ENCODE measurements at places on chromosomes 3 and 15.

- DNase-seq: peak; percentile 44
These were observed 18.8 kb downstream of the PLA2G4F start for GRCh38 chr15:42137461-42138261.

GRCh38 chr3:116423374-116423773 lies 21.9 kb downstream of the LSAMP start:
- no peak for DNase-seq

- DNase-seq: no peak
These were observed 53.1 kb upstream of the MAP4 start for GRCh38 chr3:48069339-48069738.

- DNase-seq: no peak
These were observed 133.6 kb downstream of the TIGIT start for GRCh38 chr3:114427285-114428043.

GRCh38 chr3:112561484-112561733 lies 353 bp downstream of the ATG3 start:
- DNase-seq: no peak

GRCh38 chr15:56537881-56538280 lies 72.9 kb upstream of the MNS1 start:
- peak; percentile 33 for DNase-seq

- DNase-seq: no peak
These were observed 215.6 kb downstream of the RPLP1 start for GRCh38 chr15:69668039-69668705.

DNA sequence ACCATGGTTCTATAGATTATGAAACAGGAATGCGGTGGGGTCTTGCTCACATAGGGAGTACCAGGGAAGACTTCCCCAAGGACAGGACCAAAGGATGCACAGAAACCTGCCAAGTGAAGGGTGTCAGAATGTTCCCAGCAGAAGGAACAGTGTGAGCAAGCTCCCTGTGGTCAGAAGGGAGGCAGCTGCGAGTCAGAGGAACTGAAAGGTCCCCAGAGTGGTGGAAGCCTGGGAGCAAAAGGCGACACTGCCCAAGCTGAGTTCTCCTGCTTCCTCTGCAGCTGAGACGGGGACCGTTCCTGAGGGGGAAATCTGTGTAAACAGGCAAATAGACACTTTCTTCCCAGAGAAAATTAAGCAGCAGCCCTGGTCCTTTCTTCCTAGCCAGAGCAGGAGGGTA lies 14.2 kb upstream of the SLC6A6 start:
- DNase-seq: no peak

DNA sequence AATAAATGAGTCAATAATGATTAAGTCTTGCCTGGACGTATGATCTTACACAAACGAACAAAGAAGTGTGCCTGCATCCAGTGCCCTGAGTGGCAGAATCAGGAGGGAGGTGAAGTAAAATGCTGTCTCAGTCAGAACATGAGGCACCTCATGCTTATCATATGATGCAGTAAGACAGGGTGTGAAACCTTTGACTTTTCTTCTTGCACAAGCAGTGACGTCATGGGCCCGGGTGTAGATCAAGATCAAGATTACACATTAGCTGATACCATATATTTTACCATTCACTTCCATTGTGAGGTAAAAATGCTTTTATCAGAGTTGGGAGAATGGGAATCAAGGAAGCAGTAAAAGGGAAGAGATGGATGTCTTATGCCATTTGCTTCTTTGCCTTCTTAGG lies 291.6 kb upstream of the PLSCR5 start:
- DNase-seq: no peak

DNA sequence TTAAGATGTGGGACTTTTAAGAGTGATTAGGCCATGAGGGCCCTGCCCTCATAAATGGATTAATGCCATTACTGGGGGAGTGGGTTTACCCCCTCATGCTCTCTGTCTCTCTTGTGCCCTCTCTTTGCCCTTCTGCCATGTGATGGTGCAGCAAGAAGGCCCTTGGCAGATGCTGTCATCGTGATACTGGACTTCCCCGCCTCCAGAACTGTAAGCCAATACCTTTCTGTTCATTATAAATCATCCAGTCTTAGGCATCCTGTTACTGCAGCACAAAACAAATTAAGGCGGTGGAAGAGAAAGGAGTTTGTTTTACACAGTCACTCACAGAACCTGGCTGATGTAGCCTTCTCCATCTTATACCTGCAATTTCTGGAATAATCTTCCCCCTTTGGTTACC lies 360.3 kb upstream of the TBL1XR1 start:
- DNase-seq: no peak

DNA sequence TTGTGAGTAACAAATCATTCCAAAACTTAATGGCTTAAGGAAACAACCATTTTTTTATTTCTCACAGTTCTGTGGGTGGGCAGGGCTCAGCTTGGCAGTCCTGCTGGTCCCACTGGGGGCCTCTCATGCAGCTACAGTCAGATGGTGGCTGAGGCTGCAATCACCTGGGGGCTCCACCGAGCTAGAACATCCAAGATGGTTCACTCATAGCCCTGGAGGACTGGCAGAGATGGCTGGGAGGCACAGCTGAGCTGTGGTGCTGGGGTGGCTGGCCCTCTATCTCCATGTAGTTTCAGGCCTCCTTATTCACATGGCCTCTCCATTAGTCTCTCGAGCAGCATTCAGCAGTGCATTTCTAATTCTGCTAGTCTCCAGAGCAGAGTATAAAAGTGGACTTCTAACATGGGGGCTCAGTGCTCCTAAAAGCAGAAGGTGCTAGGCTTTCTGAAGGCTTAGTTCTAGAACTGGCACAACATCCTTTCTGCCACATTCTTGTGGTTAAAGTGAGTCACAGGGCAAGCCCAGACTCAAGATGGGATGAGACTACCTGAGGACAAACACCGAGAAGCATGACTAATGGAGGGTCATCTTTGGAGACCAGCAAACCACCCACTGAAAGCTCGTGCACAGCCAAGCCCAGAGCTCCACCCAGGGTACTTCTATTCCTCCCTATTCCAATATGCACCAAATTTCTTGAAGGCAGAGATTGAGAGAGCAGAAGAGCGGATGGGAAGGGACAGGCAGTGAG lies 6.3 kb downstream of the CAV3 start:
- peak; percentile 38 for DNase-seq

DNA sequence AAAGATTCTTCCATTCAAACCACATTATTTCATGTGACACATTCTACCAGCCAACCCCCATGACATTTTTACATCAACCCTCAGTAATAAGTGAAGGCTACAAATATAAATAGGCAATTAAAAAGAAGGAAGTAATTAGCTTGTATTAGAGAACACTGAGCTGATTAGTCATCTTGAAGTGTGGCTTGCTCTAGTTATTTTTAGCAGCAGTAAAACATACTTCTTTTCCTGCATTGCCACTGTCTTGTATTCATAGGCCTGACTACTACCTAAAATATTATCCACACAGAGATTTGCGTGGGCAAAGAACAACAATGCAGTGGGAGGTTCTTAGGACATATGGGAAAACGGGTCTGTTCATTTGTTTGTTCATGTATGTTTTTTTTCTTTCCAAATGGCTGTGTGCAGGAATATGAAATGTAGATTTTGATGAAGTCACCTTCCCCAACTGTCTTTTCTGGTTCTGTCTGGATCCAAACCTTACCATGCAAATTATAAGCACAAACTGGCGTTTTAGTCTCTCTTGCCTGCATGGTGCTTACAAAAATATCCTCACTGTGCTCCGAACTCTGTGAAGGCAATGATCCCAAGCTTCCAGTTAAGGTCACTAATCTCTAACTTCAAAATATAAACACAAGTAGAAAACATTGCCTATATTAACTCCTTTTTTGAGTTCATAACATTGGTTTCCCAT lies 31.5 kb upstream of the TM4SF4 start:
- no peak for DNase-seq

- peak; percentile 47 for DNase-seq
These were observed 56.2 kb downstream of the SPRED1 start for GRCh38 chr15:38308797-38309196.

- no peak for DNase-seq
These were observed 18.3 kb downstream of the EHD4 start for GRCh38 chr15:41954036-41954435.

DNA sequence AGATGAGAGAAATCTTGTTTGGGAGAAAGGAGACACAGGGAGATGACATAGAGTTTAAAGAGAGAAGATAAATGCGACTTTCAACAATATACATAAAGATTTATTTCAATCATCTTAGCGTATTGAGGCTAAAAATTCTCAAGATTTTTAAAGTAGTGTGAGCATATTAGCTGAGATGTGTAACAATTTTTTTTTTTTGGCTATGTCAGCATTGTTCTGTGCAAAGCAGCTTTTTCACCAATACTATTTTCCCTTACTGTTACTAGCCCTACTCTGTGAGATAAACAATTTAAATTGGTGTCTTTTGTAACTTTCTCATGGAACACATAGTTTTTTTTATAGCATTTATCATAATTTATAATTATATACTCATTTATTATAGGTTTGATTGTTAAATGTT lies 185.2 kb upstream of the ZNF385D start:
- DNase-seq: no peak

GRCh38 chr15:81322676-81323253 lies 1.2 kb downstream of the STARD5 start:
- no peak for DNase-seq

- DNase-seq: no peak
These were observed 29.8 kb upstream of the FURIN start for GRCh38 chr15:90838544-90838943.

DNA sequence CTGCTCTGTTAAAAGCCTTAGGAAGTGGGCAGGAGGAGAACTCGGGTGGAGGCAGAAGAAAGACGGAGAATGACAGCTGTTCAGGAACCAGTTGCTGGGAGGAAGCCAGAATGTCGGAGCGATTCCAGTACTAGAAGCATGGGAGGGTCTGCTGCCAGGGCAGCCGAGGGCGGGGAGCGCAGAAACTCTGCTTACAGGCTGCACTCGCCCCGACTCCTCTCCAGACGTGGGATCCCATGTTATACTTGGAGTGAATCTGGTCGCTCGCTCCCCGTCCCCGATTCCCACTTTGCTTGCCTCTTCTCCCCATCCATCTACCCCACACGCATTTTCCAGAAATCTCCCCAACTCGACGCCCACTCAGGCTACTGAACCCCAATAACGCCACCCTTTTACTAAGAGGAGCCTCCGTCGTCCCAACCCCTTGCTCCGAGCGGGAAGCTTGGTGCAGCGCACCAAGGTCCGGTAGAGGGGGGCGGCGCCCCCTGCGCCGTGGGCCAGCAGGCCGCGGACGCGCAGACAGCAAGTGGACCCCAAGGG lies 665 bp downstream of the GATM start:
- DNase-seq: no peak

DNA sequence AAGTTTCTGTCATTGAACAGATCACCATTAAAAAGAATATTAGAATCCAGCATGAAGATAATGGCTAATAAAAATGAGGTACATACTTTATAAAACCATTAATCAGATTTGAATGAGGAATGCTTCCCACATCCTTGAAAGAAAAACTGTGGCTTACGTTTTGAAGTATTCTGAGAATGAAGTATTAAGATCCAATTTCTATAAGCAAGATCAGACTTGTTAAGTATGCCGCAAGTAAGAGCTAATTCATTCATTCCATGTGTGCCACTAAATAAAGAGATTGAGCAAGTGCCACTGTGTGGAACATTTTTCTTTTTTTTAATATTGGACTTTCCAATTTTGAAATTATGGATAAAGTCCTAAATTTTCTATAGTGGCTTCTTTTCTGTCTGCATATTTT lies 30.6 kb downstream of the NMD3 start:
- DNase-seq: no peak

DNA sequence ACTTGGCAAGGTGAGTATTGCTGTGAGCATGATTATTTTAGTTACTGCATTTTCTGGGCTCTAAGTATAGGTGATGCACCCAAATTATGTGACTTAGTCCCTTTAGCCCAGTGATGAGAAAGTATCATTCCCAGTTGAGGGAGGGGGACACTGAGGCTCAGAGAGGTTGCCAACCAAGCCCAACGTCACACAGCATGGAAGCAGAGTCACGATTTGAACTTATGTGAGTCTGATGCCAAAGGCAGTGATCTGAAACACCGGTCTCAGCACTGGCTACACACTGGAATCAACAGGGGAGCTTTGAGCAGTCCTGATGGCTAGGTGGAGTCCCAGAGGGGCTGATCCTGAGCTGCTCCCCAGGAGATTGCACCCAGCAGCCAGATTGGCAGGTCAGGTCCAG lies 39.5 kb upstream of the SLC6A6 start:
- no peak for DNase-seq

DNA sequence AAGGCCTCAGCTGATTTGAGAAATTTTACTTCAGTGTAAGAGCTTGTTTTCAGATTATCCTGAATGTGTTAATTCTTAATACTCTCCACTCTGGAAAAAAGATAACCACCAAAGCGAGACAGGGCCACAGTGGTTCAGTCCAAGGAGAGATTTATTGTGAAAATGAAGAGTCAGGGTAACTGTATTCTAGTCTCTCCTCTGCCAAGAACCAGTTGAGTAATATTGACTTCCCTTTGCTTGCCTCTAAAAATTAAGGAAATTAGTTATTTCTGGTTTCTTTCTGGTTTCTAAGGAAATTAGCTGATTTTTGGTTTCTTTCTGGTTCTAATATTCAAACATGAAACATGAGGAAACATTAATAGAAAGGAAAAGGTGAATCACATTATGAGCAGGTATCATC lies 34.9 kb downstream of the PPP1R2 start:
- no peak for DNase-seq

DNA sequence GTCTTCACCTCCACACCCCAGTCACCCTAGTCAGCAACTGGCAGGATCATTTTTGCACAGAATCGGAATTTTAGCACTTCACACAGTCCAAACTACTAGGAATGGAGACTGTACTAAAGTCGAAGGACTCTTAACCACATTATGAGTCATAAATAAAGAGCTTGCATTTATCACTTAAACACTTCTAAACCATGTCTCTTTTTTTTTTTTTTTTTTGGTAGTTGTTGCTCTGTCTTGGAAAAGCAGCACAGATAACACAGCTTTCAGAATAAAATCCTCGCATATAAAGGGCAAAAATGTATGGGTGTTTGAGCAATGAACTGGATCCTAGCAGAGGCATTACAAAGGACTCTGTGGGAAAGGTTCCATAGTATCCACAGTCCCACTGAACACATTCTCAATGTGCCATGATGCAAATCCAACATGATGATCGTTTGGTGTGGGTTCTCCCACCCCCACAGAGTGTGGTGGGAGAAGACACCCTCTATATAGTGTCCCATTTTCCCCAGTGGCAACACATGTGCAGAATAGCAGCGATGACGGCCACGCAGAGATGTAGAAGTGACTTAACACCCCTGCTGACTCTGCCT lies 47.1 kb downstream of the FOXP1 start:
- no peak for DNase-seq

- no peak for DNase-seq
These were observed 262.5 kb downstream of the PLOD2 start for GRCh38 chr3:145898487-145898886.

- no peak for DNase-seq
These were observed 129.1 kb downstream of the TPRA1 start for GRCh38 chr3:127461286-127461910.

DNA sequence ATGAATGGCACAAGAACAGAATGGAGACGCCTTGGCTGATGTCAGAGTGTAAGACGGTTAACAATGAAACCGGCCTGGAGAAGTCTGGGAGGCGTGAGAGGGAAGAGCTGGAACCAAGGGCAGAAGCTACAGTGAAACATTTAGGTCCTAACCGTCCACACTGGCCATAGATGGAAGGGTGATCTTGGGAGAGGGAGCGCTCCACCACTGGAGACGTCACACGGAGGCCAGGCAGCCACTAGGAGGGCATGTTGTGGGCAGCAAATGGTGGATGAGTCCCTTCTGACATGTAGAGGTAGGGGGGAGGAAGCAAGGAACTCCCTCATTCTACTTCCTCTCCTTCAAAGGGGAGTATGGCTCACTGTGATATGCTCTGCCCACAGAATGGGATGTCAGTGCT lies 23.8 kb downstream of the FEM1B start:
- DNase-seq: no peak
